Stimulated activated CD4-positive, alpha-beta T cell treated with anti-CD3 and anti-CD28 coated beads, TNF-alpha, amount 100 ng/mL, for 48 hours (primary cell): ENCODE measurements at places on chromosomes 12 and 14.

- no peak for DNase-seq
Measured at GRCh38 chr12:41778934-41779333, 365.7 kb downstream of the GXYLT1 start.

- DNase-seq = no peak
Measured at GRCh38 chr12:52867642-52868041, 18.8 kb upstream of the KRT78 start.

DNA sequence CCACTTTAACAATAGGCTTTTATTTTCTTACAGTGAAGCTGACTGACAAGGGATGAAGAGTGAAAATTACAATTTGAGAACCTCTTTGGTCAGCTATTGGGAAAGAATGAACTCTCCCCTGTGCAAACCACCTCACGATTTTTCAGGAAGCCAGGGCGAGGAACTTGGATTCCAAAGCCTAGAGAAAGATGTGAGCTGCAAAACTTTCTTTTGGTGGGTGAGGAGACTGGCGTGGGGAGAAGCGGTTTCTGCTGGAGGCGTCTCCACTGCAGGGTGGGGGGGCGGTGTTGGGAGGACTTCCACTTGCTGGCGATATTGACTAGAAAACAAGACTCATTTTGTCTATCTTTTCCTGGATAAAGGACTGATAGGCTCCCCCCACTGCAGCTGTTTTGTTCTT lies 59.3 kb upstream of the VRK1 start:
- DNase-seq = no peak

GRCh38 chr14:74400031-74400685 lies 25.9 kb downstream of the SYNDIG1L start:
- no peak for DNase-seq

DNA sequence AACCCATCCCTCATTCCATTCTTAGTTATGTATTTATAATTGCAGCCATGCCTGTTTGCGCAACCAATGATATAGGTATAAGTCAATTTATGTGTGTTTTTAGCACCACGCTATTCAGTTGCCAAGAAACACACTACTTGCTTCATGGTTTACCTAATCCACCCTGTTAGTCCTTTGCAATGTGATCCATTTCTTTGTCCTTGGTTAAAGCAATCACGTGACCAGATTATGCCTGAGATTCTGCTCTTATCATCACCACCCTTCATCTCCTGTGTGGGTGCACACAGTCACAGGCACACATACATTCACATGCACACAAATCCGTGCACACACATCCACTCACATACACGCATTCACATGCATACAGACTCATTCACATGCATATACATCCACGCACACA lies 52.3 kb upstream of the KCNA5 start:
- DNase-seq = no peak

DNA sequence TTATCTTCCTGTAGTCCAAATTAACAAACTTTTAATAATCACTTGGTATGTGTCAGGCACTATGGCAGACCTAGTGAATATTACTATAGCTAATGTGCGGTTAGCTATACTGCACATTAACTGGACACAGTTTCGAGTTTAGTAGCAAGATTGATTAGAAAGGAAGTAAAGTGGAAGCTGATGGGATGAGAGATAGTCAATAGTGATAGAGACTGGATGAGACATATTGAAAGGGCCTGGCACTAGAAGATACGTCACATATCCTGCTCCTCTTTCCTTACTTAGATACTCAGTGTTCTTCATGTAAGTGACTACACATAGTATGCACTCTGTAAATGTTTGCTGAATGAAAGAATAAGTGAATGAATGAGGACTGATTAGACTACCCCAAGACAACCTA lies 5.5 kb downstream of the TBK1 start:
- DNase-seq = no peak

- no peak for DNase-seq
Measured at GRCh38 chr12:126480451-126480850, 1415.2 kb downstream of the AACS start.

DNA sequence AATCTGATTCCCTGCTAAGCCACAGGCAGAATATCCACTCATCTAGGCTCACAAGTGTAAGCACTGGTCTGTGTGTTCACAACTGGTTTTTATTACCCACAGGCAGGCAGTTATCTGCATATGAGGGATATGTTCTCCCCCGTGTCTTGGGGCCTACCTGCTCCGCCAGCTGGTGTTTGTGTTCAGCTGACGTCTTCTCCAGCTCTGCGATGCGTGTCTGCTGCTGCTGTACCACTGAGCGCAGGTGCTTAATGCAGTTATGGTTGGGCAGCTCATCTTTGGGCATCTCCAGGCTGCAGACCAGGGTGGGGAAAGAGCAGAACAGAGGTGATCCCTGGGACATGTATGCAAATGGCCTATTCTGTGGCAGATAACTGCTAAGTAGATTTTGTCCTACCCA lies 13.7 kb downstream of the RNF41 start:
- no peak for DNase-seq

GRCh38 chr12:6729186-6729585 lies 5.3 kb downstream of the COPS7A start:
- DNase-seq = no peak

- no peak for DNase-seq
Measured at GRCh38 chr12:2288471-2288870, 235.7 kb downstream of the CACNA1C start.

DNA sequence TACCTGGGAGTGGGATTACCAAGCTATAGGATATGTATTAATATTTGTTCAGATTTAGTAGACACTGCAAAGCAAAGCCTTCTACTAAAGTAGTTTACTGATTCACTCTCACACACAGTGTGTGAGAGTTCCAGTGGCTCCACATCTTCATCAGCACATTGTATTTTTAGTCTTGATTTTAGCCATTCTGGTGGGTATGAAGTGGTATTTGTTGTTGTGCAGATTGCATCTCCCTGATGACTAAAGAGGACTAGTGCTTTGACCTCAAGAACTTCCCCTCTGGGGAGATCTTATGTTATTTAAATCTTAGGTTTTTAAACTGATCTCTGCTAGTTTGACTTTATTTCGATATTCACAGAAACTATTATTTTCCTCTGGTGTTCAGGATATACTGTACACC lies 479.7 kb upstream of the RGS6 start:
- DNase-seq = no peak

- DNase-seq = no peak
Measured at GRCh38 chr14:54918427-54918826, 15.8 kb upstream of the GCH1 start.

GRCh38 chr14:72781561-72782508 lies 112.1 kb downstream of the DPF3 start:
- DNase-seq = no peak

DNA sequence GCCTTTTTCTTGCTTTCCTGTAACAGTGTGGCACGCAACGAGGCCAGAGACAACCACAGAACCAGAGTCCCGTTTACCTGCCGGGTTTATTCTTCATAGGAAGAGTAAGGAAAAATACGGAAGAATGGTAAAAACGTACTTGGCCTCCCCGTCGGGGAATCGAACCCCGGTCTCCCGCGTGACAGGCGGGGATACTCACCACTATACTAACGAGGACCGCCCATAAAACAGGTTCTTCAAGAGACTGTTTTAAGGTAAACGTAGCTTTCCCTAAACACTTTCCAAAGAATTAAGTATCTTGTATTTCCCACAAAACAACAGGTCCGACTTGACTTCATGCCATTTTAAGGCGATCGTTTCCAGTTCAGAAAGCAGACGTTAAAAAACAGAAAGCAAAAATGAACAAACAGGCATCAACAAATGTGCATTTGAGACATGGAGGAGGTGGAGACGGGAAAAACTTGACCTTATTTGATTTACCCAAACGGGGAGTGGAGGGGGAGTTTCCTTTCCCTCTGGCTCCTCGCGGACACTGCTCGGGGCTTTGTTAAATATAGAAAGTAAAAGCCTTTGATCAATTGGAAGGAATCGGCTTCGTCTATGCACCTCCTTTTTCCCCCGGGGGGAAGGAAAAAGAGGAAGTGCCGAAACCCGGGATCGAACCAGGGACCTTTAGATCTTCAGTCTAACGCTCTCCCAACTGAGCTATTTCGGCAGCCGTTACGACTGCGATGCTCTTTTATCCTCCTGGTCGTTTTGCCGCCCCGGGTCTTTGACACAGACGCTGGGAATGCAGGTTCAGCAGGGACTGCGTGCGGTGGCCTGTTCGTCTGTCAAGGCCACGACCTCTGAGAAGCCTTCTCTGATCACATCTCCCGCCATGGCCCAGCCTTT lies 13.0 kb upstream of the UBC start:
- peak; percentile 95 for DNase-seq

DNA sequence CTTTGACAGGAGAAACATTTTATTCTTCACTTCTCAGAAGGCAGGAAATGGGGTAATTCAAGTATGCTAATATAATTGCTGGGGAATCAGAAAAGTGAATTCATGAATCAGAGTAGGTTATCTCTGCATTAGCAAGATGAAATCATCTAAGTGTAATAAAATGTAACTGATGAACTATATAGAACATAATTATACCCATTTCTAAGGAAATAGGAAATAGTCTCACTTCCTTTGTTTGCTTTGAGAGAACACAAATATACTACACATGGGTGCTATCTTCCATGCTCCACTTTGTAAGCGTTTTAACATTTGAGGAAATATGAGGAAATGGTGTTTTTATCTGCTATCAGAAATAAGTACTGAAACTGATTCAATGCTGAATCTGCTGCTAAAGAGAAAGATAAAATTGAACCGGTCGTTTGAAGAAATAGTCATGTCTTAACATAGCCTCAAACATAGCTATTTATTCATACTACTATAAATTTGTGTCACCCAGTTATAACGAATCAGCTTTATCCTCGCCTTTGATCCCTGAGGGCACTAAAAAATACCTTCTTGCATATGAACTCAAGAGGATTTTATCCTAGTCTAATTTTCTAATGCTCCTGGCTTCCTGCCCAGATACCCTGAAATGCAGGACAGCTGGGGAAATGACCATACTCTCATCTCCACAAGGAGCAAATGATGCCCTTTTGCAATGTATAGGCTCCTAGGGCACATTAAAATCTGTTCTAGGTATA lies 696.0 kb downstream of the C12orf50 start:
- DNase-seq = no peak

GRCh38 chr12:5066251-5066650 lies 22.6 kb downstream of the KCNA5 start:
- DNase-seq = no peak

- DNase-seq = peak; percentile 80
Measured at GRCh38 chr12:53984901-53985691, at the start of gene HOXC10. Gene HOXC10 (plus strand): TSS chr12:53985146. CDS start chr12:53985260, 114 bp downstream.

DNA sequence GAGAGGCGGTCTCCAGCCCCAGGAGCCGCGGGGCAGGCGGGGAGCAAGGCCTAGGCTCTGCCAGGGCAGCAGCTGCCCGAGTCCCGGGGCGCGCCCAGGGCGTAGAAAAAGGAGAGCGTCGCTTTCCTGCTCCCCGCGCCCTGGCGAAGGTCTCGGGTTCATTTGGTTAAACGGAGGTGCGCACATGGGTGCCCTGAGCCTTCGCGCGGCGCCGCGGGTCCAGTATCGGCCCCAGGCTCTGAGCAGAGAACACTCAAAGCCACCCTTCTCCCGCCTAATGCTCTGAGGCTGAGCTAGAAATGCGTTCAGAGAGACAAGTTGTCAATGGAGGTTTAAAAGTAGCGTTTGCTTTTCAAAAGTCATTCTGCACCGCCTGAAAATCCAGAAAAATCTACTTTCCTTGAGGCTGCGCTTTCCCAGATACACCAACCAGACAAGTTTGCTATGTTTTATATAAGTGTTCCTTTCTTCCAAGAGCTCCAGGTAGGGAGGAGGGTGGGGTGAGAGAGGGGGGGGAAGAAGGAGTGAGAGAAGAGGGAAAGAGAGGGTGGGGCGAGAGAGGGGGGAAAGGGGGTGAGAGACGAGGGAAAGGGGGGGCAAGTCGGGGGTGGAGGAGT lies 1.5 kb downstream of the TMEM132C start:
- DNase-seq = no peak

DNA sequence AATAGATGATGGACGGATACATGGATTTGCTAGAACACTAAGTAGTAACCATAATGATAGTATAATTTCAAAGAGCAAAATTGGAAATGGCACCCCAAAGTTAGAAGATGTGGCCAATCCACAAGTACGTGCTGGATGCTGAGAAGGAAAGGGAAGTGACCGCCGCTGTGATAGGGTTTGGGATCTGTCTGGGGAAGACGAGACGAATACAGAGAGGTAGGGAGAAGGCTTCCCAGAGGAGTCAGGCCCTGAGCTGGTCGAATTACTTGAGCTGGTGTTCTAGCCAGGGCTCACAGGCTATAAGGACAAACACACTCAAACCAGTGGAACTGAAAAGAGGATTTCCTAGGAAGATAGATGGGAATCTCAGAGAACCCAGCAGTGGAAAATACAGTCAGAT lies 9.4 kb upstream of the ACVR1B start:
- DNase-seq = no peak

- DNase-seq = no peak
Measured at GRCh38 chr14:52913271-52913670, 37.6 kb downstream of the FERMT2 start.

- no peak for DNase-seq
Measured at GRCh38 chr12:4526923-4527546, 11.7 kb upstream of the RAD51AP1 start.

GRCh38 chr12:54374562-54375258 lies 9.8 kb downstream of the ZNF385A start:
- DNase-seq = no peak

GRCh38 chr14:83021323-83021722 lies 1487.7 kb upstream of the SEL1L start:
- no peak for DNase-seq

DNA sequence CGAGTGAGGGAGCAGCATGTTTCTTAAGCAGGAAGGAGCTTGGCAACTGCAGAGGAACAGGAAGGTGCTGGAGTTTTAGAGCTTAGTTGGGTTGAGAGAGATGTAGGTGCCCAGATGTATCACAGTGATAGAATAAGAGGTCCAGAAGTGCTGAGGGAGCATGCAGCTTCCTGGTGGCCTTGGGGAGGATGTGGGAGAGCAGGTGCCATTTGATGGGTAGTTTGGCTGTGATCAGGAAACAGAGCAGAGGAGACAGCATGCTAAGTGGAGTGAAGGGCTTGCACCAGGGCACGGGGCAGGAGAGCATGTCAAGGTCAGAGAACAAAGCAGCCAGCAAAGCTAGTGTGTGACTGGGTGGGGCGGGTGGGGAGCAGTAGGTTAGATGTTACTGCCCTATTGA lies 74.8 kb downstream of the PAPOLA start:
- DNase-seq = no peak

- DNase-seq = no peak
Measured at GRCh38 chr14:105738638-105739037, 212.3 kb downstream of the TMEM121 start.

- DNase-seq = no peak
Measured at GRCh38 chr14:34218881-34219280, 243.2 kb downstream of the SPTSSA start.

DNA sequence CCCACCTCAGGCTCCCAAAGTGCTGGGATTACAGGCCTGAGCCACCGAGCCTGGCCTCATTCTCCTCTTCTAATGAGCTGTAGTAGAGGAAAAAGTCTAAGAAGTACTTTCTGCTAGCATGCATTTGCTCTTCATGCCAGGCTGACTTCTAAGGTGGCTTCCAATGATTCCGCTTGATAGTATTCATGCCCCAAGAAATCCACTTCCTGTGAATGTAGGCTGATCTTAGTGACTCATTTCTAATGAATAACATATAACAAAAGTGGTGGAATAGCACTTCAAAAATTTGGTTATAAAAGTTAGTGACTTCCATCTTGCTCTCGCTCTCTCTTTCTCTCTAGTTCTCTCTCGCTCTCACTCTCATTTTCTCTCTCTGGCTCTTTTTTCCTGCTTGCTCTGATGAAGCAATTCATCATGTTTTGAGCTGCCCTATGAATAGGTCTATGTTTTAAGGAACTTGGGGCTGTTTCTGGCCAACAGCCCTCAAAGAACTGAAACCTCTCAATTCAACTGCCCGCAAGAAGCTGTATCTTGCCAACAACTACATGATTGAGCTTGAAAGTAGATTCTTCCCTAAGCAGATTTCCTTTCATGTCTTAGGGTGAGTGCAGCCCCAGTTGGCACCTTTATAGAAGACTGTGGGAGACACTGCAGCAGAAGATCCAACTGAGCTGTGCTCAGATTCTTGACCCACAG lies 282.9 kb downstream of the RMST start:
- DNase-seq = no peak
